Activated CD4-positive, alpha-beta T cell treated with anti-CD3 and anti-CD28 coated beads, Interleukin-10, Interleukin-2, amounts not matched to agents 100 ng/mL and 50 ng/mL, durations not matched to agents 16 hours and 8 hours (primary cell): ENCODE measurements at places on chromosomes 11 and 22.

GRCh38 chr22:40178417-40179409 lies 988 bp downstream of the TNRC6B start:
- peak; percentile 54 for DNase-seq

- no peak for DNase-seq
These were observed 61.1 kb upstream of the PICALM start for GRCh38 chr11:86129740-86130540.

DNA sequence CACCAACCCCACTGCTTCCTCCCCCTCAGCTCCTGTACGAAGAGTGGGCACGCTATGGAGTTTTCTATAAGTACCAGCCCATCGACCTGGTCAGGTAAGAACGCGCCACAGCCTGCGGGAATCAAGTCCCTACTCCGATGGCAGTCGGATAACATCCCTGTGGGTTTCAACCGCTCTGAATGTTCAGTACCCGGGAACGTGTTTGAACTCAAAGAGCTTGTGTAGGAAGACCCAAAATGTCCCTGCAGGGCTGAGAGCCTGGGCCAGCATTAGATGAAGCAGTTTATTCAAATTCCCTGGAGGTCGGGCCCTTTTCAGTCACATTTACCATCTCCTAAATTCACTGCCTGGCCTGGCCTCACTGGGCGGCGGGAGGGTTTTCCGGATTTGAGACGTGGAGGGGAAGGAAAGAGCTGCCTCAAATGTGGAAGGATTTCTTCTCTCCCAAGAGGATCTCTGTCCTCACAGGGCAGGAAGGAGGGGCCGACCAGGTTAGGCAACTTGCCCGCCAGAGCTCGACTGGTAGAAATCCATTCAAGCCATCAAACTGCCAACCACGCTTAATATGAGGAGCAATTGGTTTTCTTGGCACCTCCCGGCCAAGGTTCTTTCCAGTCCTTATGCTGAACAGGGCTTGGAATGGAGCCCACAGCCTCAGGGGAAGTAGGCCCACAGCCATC lies 46.3 kb downstream of the ANO1 start:
- DNase-seq, result no peak

- DNase-seq, result no peak
These were observed 157.1 kb downstream of the BLID start for GRCh38 chr11:121958971-121959325.

DNA sequence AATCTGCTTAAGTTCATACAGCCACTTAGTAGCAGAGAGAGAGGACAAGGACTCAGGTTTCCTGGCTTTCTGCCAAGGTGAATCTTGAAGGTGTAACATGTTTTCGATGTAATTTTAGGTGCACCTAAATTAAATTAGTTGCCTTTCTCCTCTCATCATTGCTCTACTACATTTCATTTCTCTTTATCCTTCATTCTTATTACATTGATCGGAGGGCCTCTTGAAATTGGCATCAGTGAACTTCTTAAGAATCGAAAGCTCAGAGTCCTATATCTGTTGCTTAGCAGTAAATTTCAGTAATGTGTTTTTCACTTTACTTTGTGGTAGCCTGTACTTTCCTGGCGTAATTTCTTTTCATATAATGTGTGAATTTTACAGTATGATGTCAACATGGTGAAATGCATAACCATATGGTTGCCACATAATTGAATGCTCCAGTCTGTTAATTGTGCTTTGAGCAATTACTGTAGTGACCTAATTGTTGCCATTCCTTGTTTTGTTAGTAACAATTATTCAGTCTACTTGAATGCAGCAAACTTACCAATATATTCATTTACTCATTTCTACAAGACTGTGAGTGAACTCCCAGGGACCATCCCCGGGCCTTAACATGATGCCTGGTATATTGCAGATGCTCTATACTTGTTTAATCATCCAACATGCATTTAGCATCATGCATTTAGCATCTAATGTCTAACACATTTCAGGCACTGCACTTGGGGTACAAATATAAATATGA lies 138.1 kb downstream of the MAML2 start:
- peak; percentile 69 for DNase-seq

DNA sequence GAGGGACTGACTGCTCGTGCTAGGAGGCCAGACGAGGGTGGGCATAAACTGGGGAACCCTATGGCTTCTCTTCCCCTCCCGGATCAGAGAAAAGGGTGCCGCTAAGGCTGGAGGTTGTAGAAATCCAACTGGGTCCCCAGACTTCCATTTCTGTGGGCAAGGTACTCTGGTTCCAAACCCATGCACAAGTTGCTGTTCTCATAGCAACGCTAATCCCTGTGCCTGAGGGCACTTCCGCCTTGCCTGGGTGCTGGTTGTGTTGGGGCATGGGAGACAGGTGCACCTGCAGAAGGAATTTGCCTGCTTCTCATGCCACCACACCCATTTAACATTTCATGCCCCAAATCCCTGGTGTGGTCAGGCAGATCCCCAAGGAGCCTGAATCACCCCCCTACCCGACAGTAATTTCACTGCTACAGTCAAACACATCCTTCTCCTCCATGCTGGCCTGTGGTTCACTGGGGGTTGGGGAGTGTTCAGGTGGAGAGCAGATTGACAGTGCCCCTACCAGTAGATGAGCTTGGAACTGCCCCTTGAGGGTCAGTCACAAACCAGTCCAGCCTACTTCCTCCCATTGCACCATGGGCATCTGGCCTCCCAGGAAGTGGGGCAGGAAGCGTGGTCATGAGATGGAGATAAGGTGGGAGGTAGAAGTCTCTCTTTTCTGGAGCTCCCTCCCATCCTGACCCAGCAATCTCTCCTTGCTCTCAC lies 1.2 kb downstream of the C2CD2L start:
- DNase-seq, result peak; percentile 65

DNA sequence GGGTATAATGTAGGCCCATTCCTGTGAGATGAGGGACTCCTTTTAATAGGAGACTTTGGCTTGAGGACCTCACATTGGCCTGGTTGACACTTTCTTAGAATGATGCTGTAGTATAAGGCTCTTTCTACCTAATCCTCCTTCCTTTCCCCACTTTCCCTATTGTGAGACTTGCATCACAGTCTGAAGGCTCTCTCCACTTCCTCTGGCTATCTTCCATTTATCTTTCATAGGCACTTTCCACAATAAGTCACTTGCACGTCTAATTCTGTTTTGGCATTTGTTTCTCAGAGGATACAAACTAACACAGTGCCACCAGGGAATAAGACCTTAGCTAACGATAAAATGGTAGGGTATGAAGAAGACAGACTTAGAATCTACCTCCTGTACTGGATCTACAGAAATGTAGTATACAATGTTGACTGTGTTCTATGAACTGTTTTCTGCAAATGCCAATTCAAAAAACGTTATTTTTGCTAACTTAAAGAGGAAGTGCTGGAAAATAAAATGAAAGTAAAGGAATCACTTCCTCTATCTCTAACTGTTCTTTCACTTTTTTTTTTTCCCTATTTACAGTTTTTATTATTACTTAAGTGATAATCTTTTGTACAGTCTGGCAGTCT lies 17.9 kb upstream of the PDE3B start:
- no peak for DNase-seq

DNA sequence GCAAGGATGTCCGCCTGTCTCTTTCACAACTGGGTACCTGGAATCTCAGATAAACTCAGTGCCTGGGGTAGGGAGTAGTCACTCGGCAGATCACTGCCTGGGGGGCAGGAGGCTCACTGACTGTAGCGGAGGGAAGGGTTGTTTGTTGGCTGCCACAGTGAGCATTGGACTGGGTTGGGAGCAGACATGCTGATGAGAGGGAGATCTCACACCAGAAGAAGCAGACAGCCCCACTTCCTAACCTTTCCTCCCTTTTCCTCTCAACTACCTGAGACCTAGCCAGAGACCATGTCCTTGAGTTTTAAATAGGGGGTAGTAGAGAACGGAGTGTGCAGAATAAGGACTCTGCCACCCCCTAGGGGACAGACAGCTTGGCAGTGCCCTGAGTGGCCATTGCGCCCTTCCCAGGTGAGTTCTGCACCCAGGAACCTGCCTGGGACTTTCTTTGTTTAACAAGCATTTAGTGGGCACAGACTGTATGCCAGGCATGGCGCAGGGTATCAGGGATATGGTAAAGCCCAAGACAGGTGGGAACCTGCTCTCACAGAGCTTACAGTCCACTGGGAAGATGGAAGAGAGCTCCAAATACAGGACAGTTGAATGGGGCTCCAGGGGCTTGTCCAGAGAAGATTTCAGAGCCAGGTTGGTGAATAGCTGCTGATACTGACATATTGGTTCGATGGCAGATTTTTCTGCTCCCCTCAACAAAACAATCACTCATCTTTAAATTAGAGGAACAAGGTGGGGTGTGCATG lies 115.7 kb upstream of the NNMT start:
- no peak for DNase-seq

GRCh38 chr11:131370901-131371790 lies 731 bp downstream of the NTM start:
- DNase-seq, result no peak

- no peak for DNase-seq
These were observed 71.8 kb upstream of the ADORA2A start for GRCh38 chr22:24355574-24355973.

GRCh38 chr11:114088836-114089235 lies 29.3 kb downstream of the ZBTB16 start:
- no peak for DNase-seq

GRCh38 chr22:44378380-44378779 lies 65.6 kb upstream of the SHISAL1 start:
- DNase-seq, result no peak

DNA sequence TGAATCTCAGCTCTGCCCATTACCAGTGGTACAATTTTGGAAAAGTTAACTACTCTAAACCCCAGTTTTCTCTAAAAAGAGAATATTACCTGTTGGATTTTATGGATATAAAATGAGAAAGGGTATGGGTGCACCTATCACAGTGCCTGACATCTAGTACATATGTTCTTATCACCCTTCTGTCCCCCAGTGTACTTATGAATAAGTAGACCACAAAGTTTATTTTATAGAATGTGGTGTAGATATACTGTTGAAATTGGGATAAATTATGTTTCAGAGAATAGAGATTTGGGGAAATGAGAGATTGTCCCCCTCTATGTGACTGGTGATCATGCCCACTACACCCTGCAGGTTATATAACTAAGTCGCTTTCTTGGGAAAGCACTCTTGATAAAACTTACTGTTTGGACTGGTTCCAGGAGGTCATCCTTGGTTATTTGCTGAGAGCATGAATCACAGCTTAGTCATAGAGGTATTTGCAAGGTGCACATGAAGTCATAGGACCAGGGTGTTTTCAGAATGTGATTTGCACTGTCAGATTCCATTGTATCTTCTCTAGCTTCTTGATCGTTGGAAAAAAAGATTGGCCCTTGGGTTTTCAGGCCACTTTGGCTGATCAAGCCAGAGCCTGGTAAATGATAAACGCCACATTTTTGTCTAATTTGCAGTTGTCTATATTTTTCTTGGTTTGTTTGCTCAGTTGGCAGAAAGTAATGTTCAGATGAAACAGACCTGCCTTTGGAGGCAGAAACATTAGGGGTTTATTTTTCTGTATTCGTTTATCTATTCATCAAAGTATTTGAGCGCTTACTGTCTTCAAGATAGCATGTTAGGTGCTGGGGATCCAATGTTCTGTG lies 21.3 kb downstream of the STX3 start:
- DNase-seq, result peak; percentile 67

DNA sequence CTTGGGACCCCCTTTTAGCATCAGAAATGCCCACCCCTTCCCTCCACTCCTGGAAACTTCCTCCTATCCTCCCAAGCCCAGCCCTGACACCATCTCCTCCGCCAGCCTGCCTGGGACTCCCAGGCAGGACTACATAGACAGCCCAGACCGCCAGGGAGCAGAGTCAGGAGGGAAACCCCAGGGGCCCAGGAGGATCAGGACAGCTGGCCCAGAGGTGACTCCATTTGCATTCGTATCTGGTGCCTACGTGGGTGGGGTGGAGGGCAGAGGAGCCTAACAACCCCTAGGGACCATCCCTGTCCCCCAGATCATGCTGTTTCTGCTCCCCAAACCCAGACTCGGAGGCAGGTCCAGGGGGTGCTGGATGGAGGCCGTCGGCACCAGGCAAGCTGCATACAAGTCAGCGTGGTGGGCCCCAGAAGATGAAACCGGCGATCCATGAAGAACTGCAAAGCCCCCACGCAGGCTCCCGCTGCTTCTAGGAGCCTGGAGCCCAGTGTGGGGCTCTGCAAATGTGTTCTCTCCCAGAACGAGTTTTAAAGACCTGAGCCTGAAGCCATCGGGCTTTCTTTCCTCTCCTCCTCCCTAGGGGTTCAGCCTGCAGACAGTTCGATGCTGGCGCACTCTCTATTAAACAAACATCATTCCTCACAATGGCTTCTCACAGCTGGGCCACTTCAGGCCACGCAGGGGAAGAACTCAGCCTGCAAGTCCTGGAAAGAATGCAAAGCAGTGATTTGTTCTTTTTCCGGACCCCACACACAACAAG lies 1506.8 kb downstream of the BRD1 start:
- no peak for DNase-seq

- DNase-seq, result no peak
These were observed 47.2 kb downstream of the LRFN4 start for GRCh38 chr11:66904055-66904454.

GRCh38 chr11:5596607-5597201 lies at the start of gene TRIM6:
TSS of gene TRIM6 (plus strand) at chr11:5596637. CDS start at chr11:5596898, 261 bp downstream.
- peak; percentile 16 for DNase-seq

- no peak for DNase-seq
These were observed 193.1 kb downstream of the IGLL1 start for GRCh38 chr22:23386822-23387580.

- no peak for DNase-seq
These were observed 3.3 kb upstream of the EPS8L2 start for GRCh38 chr11:702462-703461.

GRCh38 chr11:119589001-119589400 lies 140.0 kb downstream of the NECTIN1 start:
- DNase-seq, result no peak

DNA sequence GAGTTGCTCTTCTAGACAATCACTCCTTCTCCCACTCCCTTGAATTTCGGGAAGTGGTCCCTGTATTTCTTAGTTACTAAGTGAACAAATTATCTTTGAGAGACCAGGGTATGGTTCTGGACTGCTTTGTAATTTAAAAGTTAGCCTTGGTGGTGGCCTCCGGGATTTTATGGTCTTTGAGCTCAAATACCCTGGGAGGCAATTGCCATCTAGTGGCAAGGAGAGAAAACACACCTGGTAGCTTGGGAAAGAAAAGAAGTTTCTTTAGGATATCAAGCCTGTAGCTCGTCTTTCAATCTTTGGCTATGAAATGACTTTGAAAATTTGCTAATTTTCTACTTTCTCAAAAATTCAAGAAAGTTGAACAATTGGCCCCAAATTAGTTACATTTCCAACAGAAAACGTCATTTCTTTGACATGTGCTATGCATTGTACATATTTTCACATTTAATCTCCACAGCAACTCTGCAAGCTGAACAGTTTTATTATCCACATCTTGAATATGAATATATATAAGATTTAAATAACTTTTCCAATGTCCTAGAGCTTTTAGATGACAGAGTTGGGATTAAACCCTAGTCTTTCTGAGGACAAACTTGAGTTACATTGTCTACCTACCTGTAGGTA lies 39.1 kb downstream of the MMP27 start:
- peak; percentile 56 for DNase-seq

- DNase-seq, result no peak
These were observed 8.6 kb downstream of the SNAP29 start for GRCh38 chr22:20867179-20868024.

DNA sequence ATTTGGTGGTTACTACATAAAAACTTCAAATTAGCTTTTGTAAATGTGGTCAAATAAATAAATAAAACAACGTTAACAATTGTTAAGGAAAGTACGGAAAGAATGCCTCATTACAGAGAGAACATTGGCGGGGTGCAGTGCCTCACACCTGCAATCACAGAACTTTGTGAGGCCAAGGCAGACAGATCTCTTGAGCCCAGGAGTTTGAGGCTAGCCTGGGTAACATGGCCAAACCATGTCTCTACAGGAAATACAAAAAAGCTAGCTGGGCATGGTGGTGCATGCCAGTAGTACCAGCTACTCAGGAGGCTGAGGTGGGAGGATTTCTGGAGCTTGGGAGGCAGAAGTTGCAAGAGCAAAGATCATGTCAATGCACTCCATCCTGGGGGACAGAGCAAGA lies 59.4 kb upstream of the VPREB1 start:
- DNase-seq, result no peak
